Kidney glomerular epithelial cell (primary cell): ENCODE measurements at places on chromosomes 16 and 17.
A peak's percentile ranks its signal among the peaks of the same experiment; 100 is the strongest.

DNA sequence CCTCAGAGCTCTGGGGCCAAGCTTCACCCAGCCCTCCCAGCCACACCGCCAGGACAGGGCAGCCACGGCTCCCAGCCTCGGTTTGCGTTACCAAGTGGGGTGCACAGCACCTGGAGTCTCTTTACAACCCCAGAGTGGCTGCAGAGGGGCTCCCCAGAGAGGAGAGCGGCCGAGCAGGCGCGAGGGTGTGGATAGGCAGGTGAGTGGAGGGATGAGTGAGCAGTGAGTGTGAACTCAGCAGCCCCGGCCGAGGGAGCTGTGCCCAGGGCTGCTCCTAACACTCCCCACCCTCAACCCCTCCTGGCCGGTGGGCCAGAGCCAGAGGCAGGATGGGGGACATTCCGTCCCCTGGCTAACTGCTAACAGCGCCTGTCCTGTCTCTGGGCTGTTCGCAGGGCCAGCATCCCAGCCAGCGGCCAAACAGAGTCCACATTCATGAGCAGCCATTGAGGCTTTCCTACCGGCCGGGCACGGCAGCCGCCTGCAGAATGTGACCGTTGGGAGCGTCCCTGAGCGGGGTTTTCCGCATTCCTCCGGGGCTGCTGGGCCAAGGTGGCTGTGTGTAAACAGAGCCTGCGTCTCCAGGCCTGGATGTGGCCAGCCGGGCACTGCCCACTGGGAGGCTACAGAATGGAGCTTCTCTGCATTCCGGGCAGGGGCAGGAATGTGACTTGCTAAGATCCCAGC, 5.3 kb downstream of the ZNF469 start:
- DNase-seq: peak; percentile 64

GRCh38 chr17:80745183-80745582, 200.5 kb downstream of the RPTOR start:
- DNase-seq: no peak

- DNase-seq: no peak
Observed at GRCh38 chr17:76365256-76365903, 11.7 kb upstream of the PRPSAP1 start.

- DNase-seq: no peak
Observed at GRCh38 chr17:79955691-79956440, 79.8 kb downstream of the TBC1D16 start.

- peak; percentile 25 for DNase-seq
Observed at GRCh38 chr17:57553991-57554825, 190.9 kb downstream of the CCDC182 start.

DNA sequence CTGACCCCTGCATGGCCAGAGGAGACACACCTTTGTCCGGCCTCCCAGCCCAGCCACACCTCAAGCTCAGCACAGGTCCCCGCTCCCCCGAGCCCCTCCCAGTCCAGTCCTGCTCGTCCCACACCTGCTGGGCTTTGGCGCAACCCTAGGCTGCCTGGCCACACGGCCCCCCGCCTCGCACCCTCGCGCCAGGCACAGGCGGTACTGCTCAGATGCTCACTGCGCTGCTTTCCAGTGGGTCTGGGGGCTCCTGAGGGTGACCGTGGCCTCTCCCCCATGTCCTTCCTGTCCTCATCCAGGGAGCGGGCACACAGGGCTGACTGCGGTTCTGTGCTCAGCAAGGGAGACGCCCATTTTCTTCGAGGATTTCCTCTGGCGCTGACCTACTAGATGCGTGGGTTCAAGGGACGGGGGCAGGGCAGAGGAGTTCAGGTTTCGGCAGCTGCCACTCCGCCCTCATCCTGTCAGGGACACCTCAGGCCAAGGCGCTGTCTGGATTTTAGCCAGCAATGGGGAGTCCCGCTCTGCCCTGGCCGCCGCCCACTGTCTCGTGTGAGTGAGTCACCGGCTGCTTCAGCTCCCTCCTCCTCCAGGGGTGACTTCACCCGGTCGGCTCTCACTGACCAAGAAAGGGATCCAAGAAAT, 118.0 kb upstream of the ZNF469 start:
- peak; percentile 94 for DNase-seq

- DNase-seq: no peak
Observed at GRCh38 chr16:22945361-22945760, 131.4 kb downstream of the HS3ST2 start.

- no peak for DNase-seq
Observed at GRCh38 chr16:31219154-31219741, 2.3 kb upstream of the PYDC1 start.

- no peak for DNase-seq
Observed at GRCh38 chr17:7574176-7574953, 5.1 kb upstream of the CD68 start.

DNA sequence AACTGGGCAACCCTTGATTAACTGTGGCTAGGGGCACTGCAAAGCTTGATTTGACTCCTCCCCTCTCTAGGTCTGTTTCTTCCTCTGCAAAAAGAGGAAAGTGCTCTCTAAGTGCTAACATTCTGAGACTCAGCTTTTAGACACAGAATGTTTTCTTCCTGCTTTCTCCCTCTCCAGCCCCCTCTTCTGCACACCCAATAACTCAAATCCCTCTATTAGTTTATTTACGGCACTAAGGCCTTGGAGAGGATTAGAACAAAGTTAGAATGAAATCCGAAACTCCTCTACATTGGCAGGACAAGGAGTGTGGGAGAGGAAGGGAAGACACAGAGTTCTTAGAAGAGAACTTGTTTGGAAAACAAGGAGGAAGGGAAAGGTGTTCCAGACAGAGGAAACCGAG, 3.3 kb upstream of the SBK1 start:
- DNase-seq: no peak

DNA sequence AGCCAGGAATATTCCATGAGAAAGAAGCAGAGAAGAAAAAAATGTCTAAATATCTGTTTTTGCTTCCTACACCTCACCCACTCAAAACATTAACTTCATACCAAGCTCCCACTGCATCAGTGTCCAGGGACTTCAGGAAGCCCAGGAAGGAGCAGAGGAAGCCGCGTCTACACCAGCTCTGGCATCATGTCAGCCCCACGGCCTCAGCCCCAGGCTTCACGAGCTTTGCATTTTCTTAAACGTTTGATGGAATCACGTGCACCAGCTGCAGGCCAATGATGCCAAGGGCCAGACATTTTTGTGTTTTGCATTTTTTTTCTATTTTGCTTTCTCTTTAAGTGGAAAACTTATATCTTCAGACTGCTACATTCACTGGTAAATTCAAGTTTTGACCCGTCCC, 48.6 kb downstream of the CDRT4 start:
- no peak for DNase-seq

GRCh38 chr17:74539281-74539820, 6.6 kb downstream of the CD300C start:
- no peak for DNase-seq

DNA sequence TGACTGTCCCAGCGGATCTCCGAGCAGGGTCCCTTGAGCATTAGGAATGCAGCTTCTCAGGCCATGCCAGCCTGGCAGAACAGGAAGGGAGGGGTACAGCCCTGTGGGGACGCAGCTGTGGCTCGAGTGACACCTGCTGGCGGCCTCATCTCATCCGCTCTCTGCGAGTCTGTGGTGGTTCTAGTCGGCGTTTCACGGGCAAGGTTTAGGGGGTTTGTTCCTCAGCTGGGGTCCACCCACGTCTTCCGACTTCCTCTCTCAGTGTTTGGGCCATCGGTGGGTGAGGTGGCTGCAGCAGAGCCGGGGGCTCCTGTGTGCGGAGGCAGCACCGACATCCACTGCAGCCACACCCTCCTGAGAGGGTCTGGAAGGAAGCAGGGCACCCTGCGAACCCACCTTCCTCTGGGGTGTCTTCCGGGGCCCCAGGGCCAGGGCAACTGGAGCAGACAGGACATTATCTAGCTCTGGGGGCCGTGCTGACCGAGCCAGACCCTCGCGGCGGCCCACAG, 33.3 kb downstream of the JPH3 start:
- peak; percentile 39 for DNase-seq

GRCh38 chr17:50452630-50453300, 15.9 kb downstream of the CHAD start:
- no peak for DNase-seq

GRCh38 chr17:9645851-9646545, 681 bp downstream of the USP43 start:
- peak; percentile 62 for DNase-seq

GRCh38 chr16:67445913-67446907, 15.3 kb downstream of the HSD11B2 start:
- DNase-seq: no peak

DNA sequence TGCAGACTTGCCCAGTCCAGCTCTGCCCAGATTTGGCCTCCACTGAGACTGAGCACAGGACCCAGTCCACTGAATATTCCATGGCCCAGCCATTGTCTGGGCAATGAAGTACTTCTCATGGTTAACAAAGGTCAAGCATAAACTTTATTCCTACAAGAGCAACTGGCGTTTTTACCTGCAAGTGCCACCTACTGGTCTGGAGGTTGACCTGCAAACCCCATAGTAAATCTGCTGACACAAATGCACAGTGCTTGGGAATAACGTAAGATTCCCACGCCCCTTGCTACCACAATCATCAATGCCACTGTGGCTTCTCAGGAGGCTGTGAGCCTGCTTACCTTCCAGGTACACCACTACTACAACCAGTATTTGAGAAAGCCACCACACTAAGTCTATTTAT, 170.2 kb downstream of the CEP112 start:
- no peak for DNase-seq

- no peak for DNase-seq
Observed at GRCh38 chr16:426115-426905, 861 bp downstream of the RAB11FIP3 start.

DNA sequence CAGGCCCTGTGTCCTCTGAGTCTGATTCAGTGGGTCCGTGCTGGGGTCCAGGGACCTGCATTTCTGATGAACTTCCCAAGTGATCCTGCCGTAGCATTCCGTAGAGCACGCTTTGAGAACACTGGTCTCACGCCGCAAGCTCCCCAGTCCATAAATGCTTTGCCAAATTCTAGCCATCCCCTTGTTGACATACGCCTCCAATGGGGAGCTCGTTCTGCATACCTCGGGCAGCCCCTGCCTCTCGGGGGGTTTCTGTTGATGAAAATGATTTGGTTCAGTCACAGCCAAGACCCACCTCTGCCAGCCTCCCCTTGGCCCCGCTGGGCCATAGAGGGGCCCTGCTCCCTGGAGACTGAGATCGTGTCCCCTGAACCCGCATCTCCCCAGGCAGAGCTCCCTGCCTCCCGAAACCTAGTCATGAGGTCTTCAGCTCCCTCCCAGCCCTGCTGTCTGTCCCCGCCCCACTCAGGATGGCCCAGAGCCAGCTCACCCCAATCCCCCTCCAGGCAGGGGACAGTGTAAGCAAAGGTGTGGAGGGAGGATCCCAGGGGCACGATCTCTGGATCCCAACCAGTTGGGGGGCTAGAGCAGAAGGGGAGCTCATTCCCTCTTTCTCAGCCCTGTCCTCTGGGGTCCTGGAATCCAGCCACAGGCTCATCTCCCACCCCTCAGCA, 16.2 kb upstream of the SPNS2 start:
- no peak for DNase-seq

GRCh38 chr17:4807605-4808377, 839 bp downstream of the PLD2 start:
- DNase-seq: no peak

- no peak for DNase-seq
Observed at GRCh38 chr17:76812263-76812662, 55.9 kb upstream of the MGAT5B start.

DNA sequence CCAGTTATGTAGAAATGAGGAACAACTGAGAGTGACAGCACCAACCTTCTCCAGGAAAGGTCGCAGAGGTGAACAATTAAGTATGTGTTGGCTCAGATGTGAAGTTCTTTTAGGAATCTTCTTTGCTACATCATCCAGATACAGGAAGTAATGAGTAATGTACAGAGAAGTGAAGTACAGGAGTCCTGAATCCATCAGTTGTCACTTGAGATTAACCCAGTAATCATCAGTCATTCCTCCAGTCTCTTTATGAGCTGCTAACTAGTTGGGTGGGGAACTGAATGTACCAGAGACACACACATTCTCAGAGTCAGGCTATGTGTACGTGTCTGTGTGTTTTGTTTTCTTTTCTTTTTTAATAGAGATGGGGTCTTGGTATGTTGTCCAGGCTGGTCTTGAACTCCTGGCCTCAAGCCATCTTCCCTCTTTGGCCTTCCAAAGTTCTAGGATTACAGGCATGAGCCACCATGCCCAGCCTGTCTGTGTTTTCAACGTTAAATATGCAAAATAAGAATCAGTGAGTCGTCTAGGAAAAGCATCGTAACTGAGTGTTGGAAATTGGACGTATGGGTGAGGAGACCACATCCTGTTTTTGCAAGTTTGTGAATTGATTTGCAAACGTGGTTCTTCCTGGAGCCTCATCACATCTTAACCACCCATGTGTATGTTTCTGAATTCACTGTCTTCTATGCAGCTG, 19.9 kb downstream of the ZNF200 start:
- DNase-seq: no peak

DNA sequence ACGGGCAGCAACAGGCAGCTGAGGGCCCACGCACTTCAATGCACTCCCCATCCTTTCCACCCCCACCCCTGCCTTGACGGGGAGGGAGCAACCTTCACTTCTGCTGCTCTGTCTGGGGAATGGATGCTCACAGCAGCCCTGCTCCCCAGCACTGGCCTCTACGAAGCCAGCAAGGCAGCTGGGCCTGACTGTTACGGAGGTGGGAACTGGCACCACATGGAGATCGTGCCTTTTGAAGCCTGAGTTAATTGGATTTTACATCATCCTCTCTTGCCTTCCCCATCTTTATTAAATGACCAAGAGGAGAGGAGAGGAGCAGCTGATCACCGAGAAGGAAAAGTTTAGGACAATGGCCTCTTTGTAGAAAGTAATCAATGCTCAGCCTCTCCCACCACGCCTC, 187.0 kb upstream of the RPL38 start:
- no peak for DNase-seq

DNA sequence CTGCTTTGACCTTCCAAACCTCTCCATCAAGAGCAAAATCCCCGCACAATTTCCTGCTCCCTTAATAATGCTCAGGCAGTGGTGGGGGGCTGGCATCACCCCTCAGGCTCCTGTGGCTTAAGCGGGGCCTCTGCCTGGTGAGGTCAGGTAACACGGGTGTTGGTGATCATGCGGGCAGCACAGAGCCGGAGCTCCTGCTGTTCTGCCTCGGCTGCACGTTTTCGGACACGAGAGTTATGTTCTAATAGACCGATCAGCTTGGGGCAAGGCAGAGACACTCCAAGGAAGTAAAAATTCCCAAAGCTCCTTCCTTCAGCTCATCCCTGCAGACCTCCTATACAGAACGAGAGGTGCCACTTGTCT, 6.0 kb downstream of the NARF start:
- DNase-seq: no peak

GRCh38 chr17:78428836-78429617, 50.6 kb downstream of the PGS1 start:
- DNase-seq: no peak

- peak; percentile 49 for DNase-seq
Observed at GRCh38 chr17:62791767-62792446, 16.2 kb downstream of the MARCHF10 start.

GRCh38 chr17:19270704-19271611, 33.8 kb downstream of the EPN2 start:
- DNase-seq: no peak

DNA sequence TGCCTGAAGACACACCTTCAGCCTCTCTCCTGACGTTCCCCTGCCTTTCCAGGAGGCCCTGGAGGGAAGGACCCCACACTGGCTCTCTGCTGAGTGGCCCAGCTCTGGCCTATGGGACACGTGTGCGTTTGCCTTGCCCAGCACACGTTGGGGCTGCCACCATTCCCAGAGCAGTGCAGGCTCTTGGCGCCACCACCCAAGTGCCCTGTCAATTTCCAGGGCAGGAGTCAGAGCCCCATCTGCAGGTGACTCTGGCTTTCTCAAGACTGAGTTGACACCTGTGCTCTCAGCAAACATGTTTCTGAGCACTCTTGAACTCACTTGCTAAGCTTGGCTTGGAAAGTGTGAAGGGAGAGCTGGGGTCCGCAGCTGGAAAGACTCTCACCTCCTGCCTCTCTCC, 4.7 kb upstream of the IRF8 start:
- DNase-seq: no peak
